ENCODE measurements at places on chromosomes 6 and 20.

DNA sequence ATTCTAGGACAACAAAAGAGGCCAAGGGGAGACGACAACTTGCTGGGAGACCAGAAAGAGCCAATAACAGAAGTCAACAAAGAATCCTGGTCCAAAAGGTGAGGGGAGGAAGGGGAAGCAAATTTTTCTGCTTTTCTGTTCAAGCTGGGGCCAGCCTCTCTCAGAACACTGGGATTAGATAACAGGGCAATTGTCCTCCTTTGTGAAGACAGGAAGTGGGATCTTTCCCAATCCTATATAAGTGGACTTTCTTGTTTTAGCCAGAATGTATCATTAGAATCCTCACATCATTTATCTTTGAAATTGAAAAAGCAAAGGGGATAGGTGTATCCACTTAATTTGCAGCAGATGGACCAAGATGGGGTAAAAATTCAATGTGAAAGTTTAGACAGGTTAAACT is 101.2 kb upstream of the COL21A1 start:
- DNase-seq: no peak

GRCh38 chr20:7392542-7393206 is 547.6 kb downstream of the HAO1 start:
- DNase-seq: no peak

GRCh38 chr6:105680131-105680530 is 277.2 kb upstream of the PREP start:
- no peak for DNase-seq

GRCh38 chr6:157151029-157151428 is 172.3 kb downstream of the TMEM242 start:
- no peak for DNase-seq

DNA sequence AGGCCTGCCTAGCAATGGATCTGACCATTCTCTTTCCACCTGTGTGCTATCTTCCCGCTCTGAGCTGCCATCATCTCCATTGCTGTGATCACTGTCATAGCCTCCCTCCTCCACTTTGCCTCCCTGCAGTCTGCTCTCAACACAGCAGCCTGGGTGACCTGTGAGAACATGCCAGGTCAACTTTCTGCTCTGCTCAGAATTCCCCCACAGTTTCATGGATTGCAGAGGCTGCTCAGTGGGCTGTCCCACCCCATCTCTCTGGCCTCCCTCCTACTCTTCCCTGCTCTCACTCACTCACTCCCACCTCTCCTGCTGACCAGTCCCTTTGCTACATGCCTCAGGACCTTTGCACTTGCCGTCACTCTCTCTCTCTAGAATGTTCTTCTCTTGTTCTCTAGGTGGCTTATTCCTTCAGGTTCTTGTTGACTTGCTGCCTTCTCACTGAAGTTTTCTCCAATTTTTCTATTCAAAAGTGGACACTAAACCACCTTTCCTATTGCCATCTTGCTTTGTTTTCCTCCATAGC is 159.9 kb downstream of the CD83 start:
- no peak for DNase-seq

DNA sequence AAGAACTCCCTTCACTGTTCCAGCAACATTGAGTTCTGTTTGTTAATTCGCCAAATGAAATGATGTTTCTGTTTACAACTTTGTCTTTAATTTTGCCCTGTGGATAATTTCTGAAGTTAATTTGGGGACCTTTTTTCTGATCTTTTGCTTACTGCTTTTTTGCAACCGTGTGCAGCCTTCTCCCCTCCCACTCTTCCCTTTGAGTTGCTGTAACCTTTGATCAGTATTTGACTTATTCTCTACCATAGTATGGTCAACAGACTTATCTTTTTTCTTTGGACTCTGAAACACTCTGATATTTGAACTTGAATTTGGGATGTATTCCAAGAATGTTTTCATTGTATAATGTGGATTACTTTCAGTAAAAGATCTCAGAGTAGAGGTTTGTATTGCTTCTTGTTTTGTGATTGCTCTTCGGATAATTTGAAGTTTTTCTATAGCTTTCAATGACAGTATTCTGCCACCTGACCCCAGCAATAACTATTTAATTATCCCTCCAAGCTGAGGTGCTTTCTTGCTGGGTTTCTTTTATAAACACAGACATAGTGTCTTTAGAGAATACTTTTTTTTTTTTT is 46.2 kb downstream of the LRRN4 start:
- no peak for DNase-seq

- DNase-seq: no peak
Observed at GRCh38 chr6:166952121-166952520, 4.2 kb downstream of the RNASET2 start.

DNA sequence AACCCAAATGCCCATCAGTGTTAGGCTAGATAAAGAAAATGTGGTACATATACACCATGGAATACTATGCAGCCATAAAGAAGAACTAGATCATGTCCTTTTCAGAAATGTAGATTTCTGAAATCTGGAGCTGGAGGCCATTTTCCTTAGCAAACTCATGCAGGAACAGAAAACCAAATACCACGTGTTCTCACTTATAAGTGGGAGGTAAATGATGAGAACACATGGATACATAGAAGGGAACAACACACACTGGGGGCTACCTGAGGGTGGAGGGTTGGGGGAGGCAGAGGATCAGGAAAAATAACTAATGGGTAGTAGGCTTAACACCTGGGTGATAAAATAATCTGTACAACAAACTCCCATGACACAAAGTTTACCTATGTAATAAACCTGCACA is 188.9 kb upstream of the PRND start:
- DNase-seq: no peak

GRCh38 chr6:111238464-111239119 is 151.3 kb downstream of the SLC16A10 start:
- no peak for DNase-seq

DNA sequence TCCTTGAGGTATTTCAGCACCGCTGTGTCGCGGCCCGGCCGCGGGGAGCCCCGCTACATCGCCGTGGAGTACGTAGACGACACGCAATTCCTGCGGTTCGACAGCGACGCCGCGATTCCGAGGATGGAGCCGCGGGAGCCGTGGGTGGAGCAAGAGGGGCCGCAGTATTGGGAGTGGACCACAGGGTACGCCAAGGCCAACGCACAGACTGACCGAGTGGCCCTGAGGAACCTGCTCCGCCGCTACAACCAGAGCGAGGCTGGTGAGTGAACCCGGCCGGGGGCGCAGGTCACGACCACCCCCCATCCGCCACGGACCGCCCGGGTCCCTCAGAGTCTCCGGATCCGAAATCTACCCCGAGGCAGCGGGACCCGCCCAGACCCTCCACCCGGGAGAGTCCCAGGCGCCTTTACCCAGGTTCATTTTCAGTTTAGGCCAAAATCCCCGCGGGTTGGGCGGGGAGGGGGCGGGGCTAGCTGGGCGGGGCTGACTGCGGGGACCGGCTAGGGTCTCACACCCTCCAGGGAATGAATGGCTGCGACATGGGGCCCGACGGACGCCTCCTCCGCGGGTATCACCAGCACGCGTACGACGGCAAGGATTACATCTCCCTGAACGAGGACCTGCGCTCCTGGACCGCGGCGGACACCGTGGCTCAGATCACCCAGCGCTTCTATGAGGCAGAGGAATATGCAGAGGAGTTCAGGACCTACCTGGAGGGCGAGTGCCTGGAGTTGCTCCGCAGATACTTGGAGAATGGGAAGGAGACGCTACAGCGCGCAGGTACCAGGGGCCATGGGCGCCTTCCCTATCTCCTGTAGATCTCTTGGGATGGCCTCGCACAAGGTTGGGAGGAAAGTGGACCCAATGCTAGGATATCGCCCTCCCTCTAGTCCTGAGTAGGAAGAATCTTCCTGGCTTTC is 693 bp downstream of the HLA-F start:
- DNase-seq: peak; percentile 62

GRCh38 chr6:112214739-112215269 is 39.6 kb downstream of the LAMA4 start:
- no peak for DNase-seq

DNA sequence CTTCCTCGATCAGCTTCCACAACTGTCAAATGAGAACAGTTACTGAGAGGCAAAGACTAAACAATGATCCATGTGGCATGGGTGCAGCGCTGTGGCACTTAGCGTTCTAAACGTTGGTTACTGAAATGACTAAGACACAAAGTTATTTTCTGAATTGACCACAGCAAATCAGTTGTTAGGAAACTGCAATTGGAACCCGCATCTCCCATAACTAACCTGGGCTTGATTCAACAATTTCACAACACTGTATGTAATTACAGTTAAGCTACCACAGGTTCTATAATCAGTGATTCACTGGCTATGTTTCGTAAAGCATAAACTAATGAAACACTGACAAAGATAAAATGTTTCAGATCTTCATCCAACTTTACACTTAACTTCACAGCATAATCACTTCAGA is 12.5 kb downstream of the WDR27 start:
- no peak for DNase-seq

GRCh38 chr20:62726716-62727583 is 18.3 kb downstream of the NTSR1 start:
- DNase-seq: no peak

DNA sequence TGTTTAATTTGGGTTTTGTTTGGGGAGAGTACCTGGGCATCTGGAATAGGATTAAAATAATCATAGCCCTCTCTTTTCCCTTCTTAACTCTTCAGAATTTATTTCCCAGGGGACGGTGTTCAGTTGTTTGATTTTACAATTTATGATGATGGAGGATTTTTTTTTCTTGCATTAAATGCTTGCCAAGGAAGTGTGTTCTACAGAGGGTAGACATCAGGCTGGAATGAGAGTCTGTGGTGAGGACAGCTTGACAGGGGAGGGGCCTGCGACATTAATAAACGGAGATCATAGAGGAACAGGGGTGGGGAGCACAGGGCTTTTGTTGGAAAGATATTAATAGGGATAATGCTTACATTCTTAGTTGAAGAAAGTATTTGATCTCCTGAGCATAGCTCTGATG is 297.5 kb downstream of the CLIC5 start:
- no peak for DNase-seq

- no peak for DNase-seq
Observed at GRCh38 chr6:14832427-14832826, 413.4 kb upstream of the JARID2 start.

DNA sequence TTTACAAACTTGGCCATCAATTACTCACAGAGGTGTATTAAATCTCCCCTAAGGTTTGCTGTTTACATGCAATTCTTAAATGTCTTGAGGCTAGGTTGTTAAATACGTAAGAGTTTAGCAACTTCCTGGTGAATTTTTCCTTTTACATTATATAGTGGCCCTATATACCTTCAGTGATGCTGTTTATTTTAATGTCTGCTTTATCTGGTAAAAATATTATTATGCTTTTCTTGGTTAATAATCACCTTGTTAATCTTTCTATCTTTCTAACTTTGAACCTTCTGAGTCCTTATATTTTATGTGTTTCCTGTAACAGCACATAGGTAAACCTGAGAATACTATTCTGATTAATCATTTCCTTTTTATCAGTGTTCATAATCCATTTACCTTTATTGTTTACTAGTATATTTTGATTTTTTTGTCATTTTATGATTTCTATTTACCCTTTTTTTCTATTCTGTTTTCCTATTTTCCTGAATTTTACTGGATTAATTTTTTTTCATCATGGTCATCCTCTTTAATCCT is 57.9 kb downstream of the TP53INP2 start:
- no peak for DNase-seq

- no peak for DNase-seq
Observed at GRCh38 chr6:30447237-30447636, 42.1 kb upstream of the HLA-E start.

- DNase-seq: no peak
Observed at GRCh38 chr6:121451250-121451649, 15.8 kb downstream of the GJA1 start.

DNA sequence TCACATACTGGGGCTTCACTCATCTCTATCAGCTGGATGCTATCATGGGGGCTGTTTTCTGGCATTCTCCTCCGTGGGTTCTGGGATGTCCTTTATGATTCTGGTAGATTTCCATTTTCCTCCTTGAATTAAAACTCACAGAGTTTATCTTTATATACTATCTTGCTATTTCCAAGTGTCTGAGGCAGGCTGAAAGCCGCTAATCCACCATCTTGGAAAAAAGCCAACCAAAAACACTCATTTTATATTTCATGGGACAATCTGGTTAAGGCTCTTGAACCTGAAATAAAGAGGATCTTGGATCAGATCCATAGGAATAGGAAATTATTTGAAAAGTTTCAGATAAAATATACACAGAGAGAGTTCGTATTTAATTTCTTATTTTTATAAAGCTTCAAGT is 86.0 kb downstream of the AFG1L start:
- DNase-seq: no peak

- no peak for DNase-seq
Observed at GRCh38 chr6:110358553-110359160, 508 bp upstream of the METTL24 start.

DNA sequence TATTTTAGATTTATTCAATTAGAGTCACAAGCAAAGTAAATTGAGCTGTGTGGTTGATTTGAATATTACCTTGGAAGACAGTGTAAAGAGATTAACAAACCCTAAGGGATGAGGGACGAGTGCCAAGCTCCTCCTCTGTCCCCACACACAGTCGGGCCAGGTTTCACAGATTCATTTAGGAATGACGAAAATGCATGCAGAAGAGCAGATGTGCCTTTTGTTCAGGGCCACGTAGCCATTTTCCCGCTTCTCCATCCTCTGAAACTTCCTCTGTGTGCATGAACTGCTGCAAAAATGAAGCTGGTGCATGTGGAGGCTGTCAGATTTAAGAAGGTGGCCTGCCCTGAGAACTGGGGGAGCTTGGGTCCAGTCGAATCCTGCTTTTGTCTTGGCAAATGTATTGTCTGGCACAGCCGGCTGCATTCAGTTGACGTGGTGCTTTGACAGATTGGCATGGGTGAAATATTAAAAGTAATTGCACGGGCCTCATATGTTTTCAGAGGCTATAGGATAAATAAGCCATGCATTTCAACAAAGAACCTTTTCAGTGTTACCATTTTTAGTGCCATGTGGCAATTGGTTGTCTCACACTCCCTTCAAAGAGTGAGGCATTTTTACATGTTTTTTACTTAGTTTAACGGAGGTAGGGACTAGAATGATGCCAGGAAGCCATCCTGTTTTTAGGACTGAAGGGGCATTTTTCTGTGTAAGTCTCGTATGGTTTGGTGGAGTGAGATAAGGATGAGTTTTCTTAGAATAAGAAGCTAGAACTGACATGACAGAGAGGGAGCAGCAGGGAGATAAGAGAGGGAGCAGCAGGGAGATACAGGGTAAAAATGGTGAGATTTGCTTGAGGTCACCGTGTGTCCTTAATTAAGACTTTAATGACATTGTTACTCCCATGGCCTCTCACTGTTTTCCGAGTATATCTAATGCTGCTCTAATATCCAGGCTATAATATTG is 361.1 kb downstream of the NRN1 start:
- DNase-seq: no peak

DNA sequence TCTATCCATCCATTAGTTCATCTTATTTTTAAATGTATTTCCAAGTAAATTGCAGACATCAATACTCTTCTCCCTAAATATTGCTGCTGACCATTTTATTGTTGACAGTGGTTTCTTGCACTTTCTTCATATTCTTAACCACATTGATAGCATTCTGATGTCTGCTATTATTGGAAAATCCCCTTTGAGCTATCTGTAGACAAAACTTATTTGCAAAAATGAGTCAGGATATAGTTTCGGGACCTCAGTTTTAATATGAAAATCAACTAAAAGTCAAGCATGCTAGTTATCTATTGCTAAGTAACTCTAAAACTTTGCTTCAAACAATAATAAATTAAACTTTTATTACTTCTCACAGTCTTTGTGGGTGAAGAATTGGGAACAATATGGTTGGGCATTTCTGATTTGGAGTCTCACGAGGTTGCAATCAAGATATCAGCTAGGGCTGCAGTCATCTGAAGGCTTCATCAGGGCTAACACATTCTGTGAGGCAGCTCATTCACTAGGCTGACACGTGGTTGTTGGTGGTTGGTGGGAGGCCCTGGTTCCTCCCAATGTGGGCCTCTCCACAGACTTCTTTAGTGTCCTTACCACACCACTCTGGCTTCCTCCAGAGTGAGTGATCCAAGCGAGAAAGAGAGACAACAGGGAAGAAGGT is 32.7 kb downstream of the CD109 start:
- DNase-seq: no peak
